Osteocyte (in vitro differentiated cells): ENCODE measurements at places on chromosomes 6 and 20. TPM values are rescaled to one million over a fixed set of nuclear protein-coding genes. Genes with fewer than 3 reads are reported as not detected.

DNA sequence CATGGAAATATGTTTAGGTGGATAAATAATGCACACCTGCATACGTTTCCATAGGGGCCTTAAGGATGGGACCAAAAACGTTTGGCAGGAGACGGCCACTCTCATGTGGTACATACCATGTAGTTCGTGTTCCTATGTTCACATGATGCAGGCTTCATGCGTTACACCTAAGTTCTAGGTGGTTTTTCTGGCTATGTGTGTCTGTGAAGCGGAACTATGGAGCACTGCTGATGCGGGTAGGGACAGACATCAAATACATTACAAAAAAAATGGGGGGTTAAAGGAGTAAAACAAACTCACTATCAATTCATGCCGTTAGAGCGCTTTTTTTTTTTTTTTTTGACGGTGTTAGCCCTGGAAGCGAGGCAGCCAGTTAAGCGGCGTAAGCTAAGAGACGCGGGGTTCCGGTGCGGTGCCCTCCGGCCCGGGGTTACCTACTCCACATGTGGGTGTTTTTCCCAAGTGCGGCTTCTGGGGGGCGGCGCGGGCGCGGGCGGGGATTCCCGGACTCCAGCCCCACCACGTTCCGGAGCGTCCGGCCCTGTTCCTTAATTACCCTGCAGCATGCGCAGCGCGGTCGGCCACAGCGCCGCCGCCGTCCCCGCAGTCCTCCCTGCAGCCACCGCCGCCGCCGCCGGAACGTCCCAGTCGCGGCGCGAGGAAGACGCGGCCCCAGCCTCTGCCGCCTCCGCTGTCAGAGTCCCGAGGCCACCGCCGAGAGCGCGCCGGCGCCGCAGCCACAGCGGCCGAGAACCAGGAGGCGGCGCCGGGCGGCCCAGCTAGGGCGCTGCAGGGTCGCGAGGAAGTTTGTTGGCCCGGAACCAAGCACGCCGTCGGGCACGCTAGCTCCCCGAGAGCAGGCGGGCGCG, 648 bp downstream of the COL19A1 start:
- H3K4me1 ChIP-seq = peaks cover 23% of the 10 kb centered on the region
- DNase-seq = peak; percentile 87
- no peak overlapping the region for H3K27ac ChIP-seq

RIPPLY2 gene
- not detected in 2 replicates for total RNA-seq

GRCh38 chr6:69294862-69295261, 501.9 kb downstream of the LMBRD1 start:
- no peak overlapping the region for H3K27ac ChIP-seq
- no peaks in the 10 kb centered on the region for H3K36me3 ChIP-seq
- no peaks in the 10 kb centered on the region for H3K4me1 ChIP-seq
- DNase-seq = no peak
- H3K4me3 ChIP-seq = no peak overlapping the region

GRCh38 chr20:47922269-47922668, 137.0 kb upstream of the SULF2 start:
- peaks cover 6% of the 10 kb centered on the region for H3K4me1 ChIP-seq
- H3K36me3 ChIP-seq = no peaks in the 10 kb centered on the region
- H3K27me3 ChIP-seq = peaks cover 48% of the 10 kb centered on the region
- no peak for DNase-seq

DNA sequence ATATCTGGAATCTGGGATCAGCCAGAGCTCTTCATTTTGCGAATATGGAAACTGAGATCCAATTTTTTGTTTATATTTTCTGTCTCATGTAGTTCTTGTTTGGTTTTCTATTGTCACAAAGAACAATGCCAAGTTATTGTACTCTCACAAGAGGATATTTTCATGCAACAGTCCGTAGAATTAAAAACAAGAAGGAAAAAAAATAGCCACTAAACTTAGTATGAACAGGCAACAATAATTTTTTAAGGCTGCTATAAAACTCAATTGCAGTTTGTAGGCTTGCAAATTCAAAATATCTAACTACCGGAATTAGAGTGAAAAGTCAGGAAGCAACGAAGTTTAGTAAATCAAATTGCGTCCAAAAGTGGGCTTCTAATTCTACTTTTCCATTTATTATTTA, 1.2 kb downstream of the POPDC3 start:
- no peak for DNase-seq
- H3K27ac ChIP-seq = peak overlapping the region; percentile 63
- peaks cover 22% of the 10 kb centered on the region for H3K4me1 ChIP-seq
- no peaks in the 10 kb centered on the region for H3K27me3 ChIP-seq
- peak overlapping the region; percentile 67 for H3K4me3 ChIP-seq

- H3K27me3 ChIP-seq = peaks cover 8% of the 10 kb centered on the region
- H3K36me3 ChIP-seq = peaks cover 2% of the 10 kb centered on the region
- H3K27ac ChIP-seq = no peak overlapping the region
- no peak for DNase-seq
Measured at GRCh38 chr6:133584823-133585222, 304.1 kb upstream of the TCF21 start.

DNA sequence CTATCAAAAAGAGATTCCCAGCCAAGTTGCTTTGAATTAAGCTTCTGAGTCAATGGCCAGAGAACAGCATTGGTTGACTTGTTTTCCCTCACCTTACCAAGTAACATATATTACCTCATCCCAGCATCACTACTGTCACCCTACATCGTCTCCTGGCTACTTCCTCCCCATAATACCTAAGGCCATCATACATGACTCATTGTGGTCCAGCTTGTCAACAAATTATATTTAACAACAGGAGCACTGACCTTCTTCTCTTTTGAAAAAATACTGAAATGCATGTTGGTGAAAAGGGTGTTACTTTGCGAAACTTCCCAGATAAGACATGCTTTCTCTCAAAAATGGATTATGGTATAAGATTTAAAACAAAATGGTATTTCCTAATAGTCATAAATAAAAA, 106.9 kb downstream of the TBX18 start:
- no peaks in the 10 kb centered on the region for H3K36me3 ChIP-seq
- H3K27ac ChIP-seq = no peak overlapping the region
- no peak overlapping the region for H3K4me3 ChIP-seq
- DNase-seq = no peak
- H3K4me1 ChIP-seq = peaks cover 9% of the 10 kb centered on the region

C20orf144 gene
- 0.13 and 0.37 TPM in 2 replicates for total RNA-seq

FOXQ1 gene
- total RNA-seq = not detected in 2 replicates

GRCh38 chr6:100719883-100720682, 161.0 kb downstream of the ASCC3 start:
- H3K36me3 ChIP-seq = peaks cover 10% of the 10 kb centered on the region
- no peak overlapping the region for H3K27ac ChIP-seq
- H3K27me3 ChIP-seq = no peaks in the 10 kb centered on the region
- DNase-seq = no peak
- no peak overlapping the region for H3K4me3 ChIP-seq

GRCh38 chr20:13868331-13868730, 83.5 kb downstream of the NDUFAF5 start:
- DNase-seq = no peak
- H3K4me3 ChIP-seq = no peak overlapping the region
- H3K4me1 ChIP-seq = no peaks in the 10 kb centered on the region
- H3K36me3 ChIP-seq = no peaks in the 10 kb centered on the region
- H3K27me3 ChIP-seq = no peaks in the 10 kb centered on the region
- H3K27ac ChIP-seq = no peak overlapping the region

DNA sequence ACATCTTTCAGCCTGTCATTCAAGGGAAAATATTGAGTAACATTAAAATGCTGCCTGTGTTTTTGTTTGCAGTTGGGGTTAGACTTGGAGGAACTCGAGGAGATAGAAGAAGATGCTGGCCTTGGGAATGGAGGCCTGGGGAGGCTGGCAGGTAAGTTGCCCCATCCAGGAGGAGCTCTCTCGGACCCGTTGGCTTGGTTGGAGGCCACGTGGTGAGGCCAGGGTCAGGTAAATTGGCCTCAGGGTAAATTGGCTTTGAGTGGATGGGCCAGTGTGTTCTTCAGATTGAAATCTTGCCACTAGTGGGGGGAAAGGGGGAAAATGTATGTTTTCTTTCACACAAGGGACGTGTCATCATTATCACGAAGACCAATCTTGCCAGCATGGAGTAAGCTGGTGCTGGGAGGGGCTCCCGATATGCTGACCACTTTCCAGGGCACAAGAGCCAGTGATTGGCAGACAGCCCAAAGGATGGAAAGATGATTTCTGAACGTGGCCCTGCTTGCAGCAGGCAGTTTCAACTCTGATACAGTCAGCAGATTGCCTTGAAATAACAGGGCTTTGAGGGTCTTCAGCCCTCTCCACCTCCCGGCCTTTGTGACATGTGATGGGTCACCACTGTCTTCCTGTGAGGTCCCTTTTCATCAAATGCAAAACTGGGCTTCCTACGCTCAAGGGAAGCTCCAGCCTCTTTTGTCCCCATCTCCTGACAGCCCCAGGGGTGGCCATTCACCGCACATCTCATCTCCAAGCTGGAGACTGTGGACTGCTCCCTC, 21.4 kb downstream of the PYGB start:
- H3K36me3 ChIP-seq = peaks cover 52% of the 10 kb centered on the region
- no peak overlapping the region for H3K27ac ChIP-seq
- DNase-seq = peak; percentile 68
- H3K27me3 ChIP-seq = no peaks in the 10 kb centered on the region
- H3K4me3 ChIP-seq = no peak overlapping the region

GRCh38 chr6:142942805-142943227, 2.2 kb downstream of the HIVEP2 start:
- no peaks in the 10 kb centered on the region for H3K36me3 ChIP-seq
- H3K4me3 ChIP-seq = peak overlapping the region; percentile 86
- peaks cover 55% of the 10 kb centered on the region for H3K4me1 ChIP-seq
- DNase-seq = no peak

TCF15 gene
- total RNA-seq = not detected in 2 replicates

DNA sequence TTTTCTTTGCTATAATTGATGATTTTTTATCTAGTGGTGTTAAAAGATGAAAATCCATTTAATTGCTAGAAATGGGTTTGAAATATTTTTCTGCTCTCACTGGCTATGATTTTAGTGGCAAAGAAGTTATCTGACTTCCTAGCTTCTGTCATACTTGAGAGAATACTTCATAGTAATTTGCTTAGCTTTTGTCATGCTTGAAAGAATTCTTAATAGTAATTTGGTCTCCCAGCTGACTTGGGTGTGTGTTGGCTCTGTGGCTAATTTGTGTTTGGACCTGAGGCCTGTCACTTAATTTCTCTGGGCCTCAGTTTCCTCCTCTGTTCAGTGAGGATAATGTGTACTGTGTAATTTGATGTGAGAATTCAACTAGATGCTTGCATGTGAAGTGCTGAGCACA, 12.8 kb upstream of the RMND1 start:
- H3K36me3 ChIP-seq = peaks cover 28% of the 10 kb centered on the region
- H3K4me3 ChIP-seq = no peak overlapping the region

DNA sequence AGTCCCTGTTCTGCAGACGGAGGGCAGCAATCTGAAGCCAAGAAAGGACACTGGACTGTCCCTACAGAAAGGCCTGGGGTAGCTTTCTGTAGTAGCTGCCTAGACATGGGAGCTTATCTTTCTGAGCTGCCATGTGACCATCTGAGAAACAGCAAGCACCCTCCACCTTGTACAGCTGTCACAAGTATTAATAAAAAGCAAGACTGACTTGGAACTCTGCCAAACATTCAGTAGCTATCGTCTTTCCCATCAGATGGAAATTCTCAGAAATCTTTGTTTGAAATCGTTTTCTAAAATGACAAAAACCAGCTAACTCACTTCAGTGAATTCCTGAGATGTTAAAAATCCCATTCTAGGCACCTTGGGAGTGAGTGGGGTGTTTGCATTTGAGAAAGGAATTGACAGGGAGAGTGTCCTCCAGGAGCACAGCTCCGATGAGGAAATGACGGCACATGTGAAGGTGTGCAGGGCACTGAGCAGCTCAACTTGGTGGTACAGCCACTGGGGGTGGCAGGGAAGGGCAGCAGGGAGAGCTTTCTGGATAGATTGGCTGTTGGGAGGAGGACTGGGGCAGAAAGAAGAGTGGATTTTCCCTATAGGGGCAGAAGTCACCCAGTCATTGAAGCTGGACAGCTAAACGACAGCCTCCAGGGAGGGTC, 24.5 kb downstream of the ACSS1 start:
- DNase-seq = no peak
- peaks cover 34% of the 10 kb centered on the region for H3K4me1 ChIP-seq
- peaks cover 14% of the 10 kb centered on the region for H3K27me3 ChIP-seq
- H3K36me3 ChIP-seq = peaks cover 5% of the 10 kb centered on the region

DNA sequence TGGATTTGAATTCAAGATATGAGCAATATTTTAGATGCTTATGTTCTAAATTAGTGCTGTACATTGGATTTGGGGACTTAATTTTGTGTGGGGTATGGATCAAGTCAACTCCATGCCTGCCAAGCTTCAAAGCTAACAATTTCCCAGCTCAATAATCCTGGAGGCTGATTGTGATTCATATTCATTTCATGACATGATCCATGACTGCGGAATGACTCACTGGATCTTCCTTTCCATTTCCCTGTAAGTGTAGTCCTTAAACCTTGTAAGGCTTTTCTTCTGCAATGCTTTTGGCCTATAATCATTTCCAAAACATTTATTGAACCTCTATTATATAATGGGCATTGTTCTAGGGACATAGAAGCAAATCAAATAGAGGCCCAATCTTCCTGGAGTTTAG, 44.7 kb upstream of the CCN2 start:
- no peak overlapping the region for H3K4me3 ChIP-seq
- H3K27ac ChIP-seq = peak overlapping the region; percentile 62
- H3K4me1 ChIP-seq = peaks cover 33% of the 10 kb centered on the region
- no peaks in the 10 kb centered on the region for H3K36me3 ChIP-seq

DNA sequence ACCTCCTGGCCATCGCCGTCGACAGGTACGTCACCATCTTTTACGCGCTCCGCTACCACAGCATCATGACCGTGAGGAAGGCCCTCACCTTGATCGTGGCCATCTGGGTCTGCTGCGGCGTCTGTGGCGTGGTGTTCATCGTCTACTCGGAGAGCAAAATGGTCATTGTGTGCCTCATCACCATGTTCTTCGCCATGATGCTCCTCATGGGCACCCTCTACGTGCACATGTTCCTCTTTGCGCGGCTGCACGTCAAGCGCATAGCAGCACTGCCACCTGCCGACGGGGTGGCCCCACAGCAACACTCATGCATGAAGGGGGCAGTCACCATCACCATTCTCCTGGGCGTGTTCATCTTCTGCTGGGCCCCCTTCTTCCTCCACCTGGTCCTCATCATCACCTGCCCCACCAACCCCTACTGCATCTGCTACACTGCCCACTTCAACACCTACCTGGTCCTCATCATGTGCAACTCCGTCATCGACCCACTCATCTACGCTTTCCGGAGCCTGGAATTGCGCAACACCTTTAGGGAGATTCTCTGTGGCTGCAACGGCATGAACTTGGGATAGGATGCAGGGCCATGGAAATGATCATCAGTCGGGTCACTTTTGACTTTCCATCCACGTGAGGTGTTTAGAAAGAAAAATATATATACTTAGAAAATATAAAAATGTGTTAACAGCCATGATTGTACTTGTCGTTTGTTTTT, 868 bp downstream of the MC3R start:
- no peak overlapping the region for H3K4me3 ChIP-seq
- no peak overlapping the region for H3K27ac ChIP-seq
- H3K4me1 ChIP-seq = no peaks in the 10 kb centered on the region
- no peak for DNase-seq
